ENCODE measurements at places on chromosomes 1 and 21. TPM values are rescaled to one million over a fixed set of nuclear protein-coding genes. Genes with fewer than 3 reads are reported as not detected.

The AZIN2 gene
- 4.1 TPM for total RNA-seq

DNA sequence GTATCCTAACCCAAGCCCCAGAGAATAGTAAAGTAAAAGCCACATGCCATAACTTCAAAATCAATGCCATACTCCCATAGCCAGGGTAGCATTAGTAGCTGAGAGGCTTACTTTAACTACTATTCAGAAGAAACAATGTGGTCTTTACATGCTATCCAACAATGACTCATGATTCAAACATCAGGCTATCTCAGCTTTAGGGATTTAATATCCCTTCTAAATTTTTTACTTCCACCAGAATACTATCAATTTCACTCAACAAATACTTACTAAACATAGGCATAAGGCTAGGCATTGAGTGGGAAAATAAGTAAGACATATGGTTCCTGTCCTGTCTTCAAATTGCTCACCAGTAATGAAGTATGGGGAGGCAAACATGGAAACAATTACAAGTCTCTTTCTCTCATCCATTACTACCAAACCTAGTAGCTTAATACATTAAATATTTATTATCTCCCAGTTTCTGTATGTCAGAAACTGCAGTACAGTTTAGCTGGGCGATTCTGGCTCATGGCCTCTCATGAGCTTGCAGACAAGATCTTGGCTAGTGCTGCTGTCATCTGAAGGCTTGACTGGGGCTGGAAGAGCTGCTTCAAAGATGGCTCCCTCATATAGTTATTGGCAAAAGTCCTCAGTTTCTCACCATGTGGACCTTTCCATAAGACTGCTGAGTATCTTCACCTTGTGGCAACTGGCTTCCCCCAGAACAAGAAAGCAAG is 30.7 kb downstream of the EVI5 start:
- no peak overlapping the region for H3K27ac ChIP-seq
- H3K27me3 ChIP-seq: peaks cover 5% of the 10 kb centered on the region
- H3K36me3 ChIP-seq: no peaks in the 10 kb centered on the region
- H3K4me3 ChIP-seq: no peak overlapping the region

GRCh38 chr1:38243106-38243505 is 196.5 kb upstream of the POU3F1 start:
- H3K27ac ChIP-seq: no peak overlapping the region
- no peak overlapping the region for H3K4me3 ChIP-seq
- H3K36me3 ChIP-seq: no peaks in the 10 kb centered on the region
- peaks cover 2% of the 10 kb centered on the region for H3K27me3 ChIP-seq
- DNase-seq: no peak

The S100A7 gene
- total RNA-seq: not detected

- no peaks in the 10 kb centered on the region for H3K27me3 ChIP-seq
- no peak for DNase-seq
- H3K4me3 ChIP-seq: peak overlapping the region; percentile 97
- peak overlapping the region; percentile 99 for H3K27ac ChIP-seq
These were observed 401 bp downstream of the UQCRH start for GRCh38 chr1:46303872-46304326.

DNA sequence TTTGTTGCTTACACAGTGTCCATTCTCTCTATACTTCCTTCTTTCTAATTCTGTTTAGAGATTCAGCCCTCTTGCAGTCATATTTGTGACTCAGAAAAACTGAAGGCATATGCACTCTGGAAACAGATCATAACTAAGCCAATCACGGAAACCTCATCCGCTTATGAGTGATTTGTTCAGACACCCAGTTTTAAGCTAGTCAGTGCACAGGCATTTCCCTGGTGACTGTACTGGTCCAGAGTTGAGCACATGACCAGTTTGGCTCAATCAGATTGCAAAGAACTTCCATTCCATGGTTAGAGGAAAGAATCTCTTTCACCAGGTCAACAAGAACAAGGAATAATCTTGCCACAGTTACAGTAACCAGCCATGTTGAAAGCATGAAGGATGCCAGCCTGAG is 69.2 kb upstream of the SGIP1 start:
- H3K4me3 ChIP-seq: no peak overlapping the region
- H3K4me1 ChIP-seq: no peaks in the 10 kb centered on the region
- H3K27ac ChIP-seq: no peak overlapping the region
- no peak for DNase-seq

- no peak overlapping the region for H3K27ac ChIP-seq
- H3K27me3 ChIP-seq: no peaks in the 10 kb centered on the region
- H3K36me3 ChIP-seq: no peaks in the 10 kb centered on the region
- no peak for DNase-seq
These were observed 14.6 kb upstream of the CLDN14 start for GRCh38 chr21:36494557-36494956.

DNA sequence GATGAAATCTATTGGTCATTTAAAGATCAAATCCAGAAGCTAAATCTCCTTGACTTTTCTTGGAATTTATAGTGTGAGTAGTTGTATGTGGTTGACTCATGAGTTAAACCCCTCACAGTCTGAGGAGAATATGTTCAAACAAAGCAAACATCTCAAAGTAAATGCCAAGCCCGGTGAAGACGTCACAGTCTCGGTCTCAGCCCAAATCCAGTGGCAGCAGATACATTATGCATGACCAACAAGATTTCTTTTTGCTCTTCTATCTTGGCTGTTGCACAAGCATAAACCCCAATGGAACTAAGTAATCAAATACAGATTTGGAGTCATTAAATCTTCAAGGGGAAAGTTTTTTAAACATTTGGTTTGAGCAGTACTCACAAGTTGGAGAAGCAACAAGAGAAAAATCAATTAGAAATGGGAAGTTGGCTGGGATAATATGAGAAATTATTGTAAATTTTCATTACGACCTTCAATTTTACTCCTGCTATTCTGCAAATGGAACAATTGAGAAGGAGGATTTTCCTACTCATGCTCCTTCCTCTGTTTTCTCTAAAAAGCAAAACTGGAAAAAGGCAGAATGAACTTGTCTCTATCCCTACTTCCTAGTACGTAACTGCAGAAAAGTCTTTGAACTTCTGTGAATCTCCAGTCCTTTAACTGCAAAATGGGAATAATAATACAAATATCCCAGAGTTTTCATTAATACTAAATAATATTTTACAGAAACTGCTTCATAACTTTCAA is 575.8 kb downstream of the NUF2 start:
- H3K4me1 ChIP-seq: no peaks in the 10 kb centered on the region
- H3K4me3 ChIP-seq: no peak overlapping the region
- DNase-seq: no peak

The ADAMTS4 gene
- total RNA-seq: 1.3 TPM

- no peak overlapping the region for H3K27ac ChIP-seq
- H3K27me3 ChIP-seq: no peaks in the 10 kb centered on the region
- no peak for DNase-seq
- H3K4me1 ChIP-seq: no peaks in the 10 kb centered on the region
These were observed 44.1 kb upstream of the WLS start for GRCh38 chr1:68276448-68276847.

The SLC35F3 gene
- 5.9 TPM for total RNA-seq

The NECAP2 gene
- total RNA-seq: 107 TPM

- peak overlapping the region; percentile 28 for H3K27ac ChIP-seq
- H3K4me1 ChIP-seq: peaks cover 31% of the 10 kb centered on the region
- DNase-seq: peak; percentile 15
- H3K27me3 ChIP-seq: no peaks in the 10 kb centered on the region
These were observed 20.2 kb downstream of the THEM4 start for GRCh38 chr1:151888972-151889570.

DNA sequence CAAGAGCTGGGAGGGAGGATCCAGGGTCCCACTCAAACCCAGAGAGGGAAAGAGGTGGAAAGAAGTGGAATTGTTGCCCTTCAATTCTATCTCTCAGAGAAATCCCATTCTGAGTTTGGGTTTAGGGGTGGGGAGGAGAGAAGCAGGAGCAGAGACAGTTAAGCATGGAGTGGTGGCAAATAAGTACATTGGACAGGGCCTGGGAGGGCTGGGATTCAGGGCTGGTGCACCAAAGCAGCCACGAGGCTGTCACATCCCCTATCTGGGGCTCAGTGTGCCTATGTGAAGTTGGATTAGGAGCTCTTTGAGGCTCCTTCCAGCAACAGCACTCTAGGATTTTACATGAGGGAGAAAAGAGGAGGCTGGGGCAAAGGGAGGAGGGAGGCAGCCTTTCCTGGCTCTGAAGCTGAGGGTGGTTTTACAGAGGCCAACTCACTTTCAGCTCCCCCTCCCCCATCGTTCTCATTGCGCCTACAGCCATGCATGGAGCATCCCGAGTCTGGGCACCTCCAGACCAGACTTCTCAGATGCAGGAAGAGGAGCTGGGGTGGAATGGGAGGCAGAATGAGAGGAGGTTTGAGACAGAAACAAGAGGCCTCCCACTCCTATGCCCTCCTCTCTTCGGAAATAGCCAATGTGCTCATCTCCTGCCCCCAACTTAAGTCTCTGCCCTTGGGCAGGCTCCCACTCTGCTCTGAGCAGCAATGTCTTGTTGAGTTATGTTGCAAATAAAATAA is 3.0 kb upstream of the SYT6 start:
- no peak overlapping the region for H3K4me3 ChIP-seq
- H3K27ac ChIP-seq: no peak overlapping the region
- no peaks in the 10 kb centered on the region for H3K36me3 ChIP-seq

- H3K4me1 ChIP-seq: no peaks in the 10 kb centered on the region
- no peak for DNase-seq
- H3K36me3 ChIP-seq: no peaks in the 10 kb centered on the region
- H3K27me3 ChIP-seq: no peaks in the 10 kb centered on the region
These were observed 171.6 kb upstream of the ARHGEF16 start for GRCh38 chr1:3282656-3283430.

GRCh38 chr1:2232916-2233438 is 4.9 kb downstream of the SKI start:
- peaks cover 43% of the 10 kb centered on the region for H3K36me3 ChIP-seq
- peaks cover 66% of the 10 kb centered on the region for H3K4me1 ChIP-seq
- peak overlapping the region; percentile 96 for H3K27ac ChIP-seq
- no peaks in the 10 kb centered on the region for H3K27me3 ChIP-seq
- H3K4me3 ChIP-seq: peak overlapping the region; percentile 90

The TMEM200B gene
- total RNA-seq: not detected

The KLHDC9 gene
- total RNA-seq: 0.30 TPM

GRCh38 chr1:205020466-205020865 is 22.5 kb upstream of the CNTN2 start:
- no peak for DNase-seq
- H3K36me3 ChIP-seq: no peaks in the 10 kb centered on the region
- no peak overlapping the region for H3K4me3 ChIP-seq
- no peak overlapping the region for H3K27ac ChIP-seq
- no peaks in the 10 kb centered on the region for H3K27me3 ChIP-seq

DNA sequence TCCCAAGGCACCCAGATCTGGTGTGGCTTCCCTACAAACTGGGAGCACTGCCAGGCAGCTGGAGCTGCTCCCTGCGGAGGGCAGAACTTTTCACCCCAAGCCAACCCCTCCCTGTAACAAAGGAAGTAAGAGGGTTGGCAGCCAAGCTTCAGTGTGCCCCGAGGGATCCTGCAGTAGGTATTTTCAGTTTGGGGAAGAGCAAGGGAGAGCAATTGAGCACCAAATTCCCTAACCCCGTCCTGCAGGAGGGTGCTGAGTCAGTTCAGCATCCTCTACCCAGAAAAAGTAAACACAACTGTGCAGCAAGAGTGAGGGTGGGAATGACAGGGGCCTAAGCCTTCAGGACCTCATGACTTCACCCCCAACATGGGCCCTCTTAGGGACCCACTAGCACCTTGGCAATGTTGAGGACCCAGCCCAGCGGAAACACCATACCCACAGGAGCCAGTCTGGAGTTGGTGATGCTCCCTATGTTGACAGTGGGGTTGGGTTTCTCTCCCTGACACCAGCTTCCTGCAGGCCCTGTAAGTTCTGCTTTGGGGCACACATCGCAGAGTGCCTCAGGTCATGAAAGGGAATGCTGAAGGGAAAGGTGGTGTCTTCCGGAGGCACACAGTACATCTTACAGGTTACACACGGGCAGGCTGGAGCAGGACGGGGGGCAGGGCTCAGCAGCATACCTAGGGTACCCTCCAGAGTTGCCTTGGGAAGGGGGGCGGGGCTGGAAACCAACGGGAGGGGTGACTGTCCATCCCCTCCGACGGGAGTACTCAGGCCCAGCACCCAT is 14.8 kb downstream of the SH3BP5L start:
- H3K4me1 ChIP-seq: peaks cover 10% of the 10 kb centered on the region
- DNase-seq: no peak
- H3K27ac ChIP-seq: no peak overlapping the region
- H3K4me3 ChIP-seq: no peak overlapping the region
- no peaks in the 10 kb centered on the region for H3K27me3 ChIP-seq

The FCGR1A gene
- not detected for total RNA-seq

The KIF21B gene
- 107 TPM for total RNA-seq

The ANXA9 gene
- 0.10 TPM for total RNA-seq

DNA sequence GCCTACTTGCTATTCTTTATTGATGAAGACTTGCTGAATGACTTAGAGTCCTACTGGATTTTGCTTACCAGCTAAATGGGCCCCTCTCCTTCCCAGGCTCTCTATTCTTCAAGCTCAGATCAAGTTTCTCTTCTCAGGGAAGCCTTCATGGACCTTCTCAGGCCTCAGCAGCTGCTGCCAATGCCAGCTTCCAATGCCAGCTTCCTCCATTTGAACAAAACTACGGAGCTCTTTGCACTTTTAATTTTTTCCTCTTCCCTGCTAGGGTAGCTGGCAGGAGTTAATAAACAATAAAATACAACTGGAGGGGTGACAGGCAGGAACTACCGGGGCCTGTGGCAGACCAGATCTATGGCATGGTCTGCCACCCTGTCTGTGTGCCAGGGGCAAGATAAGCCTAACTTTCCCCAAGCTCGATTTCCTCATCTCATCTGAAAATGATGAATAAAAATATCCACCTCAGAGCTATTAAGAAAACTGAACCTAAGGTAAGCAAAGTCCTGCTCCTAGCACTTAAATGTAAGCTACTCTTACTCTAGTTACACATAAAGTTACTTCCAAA is 995 bp upstream of the IPO13 start:
- peak overlapping the region; percentile 94 for H3K27ac ChIP-seq
- DNase-seq: no peak

DNA sequence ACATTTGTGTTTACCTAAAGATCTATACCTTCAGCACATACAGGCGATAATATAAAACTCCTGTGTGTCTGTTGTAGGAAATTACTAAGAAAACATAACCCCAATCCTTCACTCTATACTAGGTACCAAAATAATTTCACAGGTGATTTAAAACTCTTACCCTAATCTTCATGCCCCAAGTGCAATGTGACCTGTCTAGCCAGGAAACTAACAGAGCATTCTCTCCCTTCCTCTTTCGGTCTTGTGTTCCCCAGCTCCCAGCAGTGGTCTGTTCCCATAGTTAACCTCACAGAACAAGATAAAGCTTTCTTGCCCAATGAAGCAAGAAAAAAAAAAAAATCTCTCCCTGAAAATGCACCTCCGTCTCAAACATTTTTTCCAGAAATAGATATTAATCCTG is 493.5 kb downstream of the DPYD start:
- H3K4me3 ChIP-seq: no peak overlapping the region
- H3K27me3 ChIP-seq: no peaks in the 10 kb centered on the region
- H3K27ac ChIP-seq: no peak overlapping the region
- no peak for DNase-seq
- no peaks in the 10 kb centered on the region for H3K4me1 ChIP-seq

The CASQ2 gene
- not detected for total RNA-seq

Measured in activated CD4-positive, alpha-beta T cell treated with anti-CD3 and anti-CD28 coated beads, Interleukin-2, amount 10 ng/mL, durations not matched to agents 7 days and 5 days (primary cell).